ENCODE measurements at places on chromosomes 7 and 10.

GRCh38 chr10:16381083-16381482, 55.7 kb upstream of the PTER start:
- DNase-seq, result no peak

- DNase-seq, result no peak
Observed at GRCh38 chr7:47256016-47256415, 325.9 kb downstream of the TNS3 start.

GRCh38 chr10:128125416-128125943, 743 bp downstream of the MKI67 start:
- DNase-seq, result no peak

DNA sequence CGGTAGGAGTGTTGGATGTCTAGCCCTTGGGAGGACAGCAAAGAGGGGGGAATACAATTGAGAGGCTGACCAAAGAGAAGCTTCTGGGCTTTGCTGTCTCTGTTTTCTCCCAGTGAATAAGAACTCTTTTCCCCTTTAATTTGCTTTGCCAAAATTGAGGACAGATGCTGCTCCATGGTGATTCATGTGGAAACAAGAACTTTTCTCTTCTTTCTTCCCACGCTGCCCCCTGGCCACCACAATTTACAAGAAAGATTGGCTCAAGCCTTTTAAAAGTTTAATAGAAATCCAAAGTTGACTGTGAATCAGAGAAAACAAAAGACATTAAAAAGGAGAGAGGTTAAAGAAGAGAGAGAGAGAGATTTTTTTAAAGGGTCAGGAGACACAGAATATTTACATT, 49.0 kb downstream of the PRR15 start:
- DNase-seq, result no peak

DNA sequence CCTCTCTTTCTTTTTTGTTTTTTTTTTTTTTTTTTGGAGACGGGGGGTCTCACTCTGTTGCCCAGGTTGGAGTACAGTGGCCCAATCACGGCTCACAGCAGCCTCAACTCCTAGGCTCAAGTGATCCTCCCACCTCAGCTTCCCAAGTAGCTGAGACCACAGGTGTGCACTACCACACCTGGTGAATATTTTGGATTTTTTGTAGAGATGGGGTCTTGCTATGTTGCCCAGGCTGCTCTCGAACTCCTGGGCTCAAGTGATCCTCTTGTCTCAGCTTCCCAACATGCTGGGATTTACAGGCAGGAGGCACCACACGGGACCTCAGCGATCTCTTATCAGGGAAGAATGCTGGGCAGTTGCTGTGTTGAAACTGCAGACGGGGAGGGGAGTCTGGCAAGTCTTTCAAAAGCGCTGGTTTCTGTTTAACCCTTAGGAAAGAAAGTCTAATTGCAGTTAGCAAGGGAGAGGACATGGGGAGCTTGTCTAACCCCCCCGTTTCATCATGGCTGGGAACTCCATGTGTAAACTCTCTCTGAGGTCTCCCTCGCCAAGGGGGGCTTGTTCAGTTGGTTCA, 39.6 kb upstream of the LMTK2 start:
- no peak for DNase-seq

GRCh38 chr10:93126483-93127052, 52.9 kb downstream of the CYP26A1 start:
- DNase-seq, result no peak

DNA sequence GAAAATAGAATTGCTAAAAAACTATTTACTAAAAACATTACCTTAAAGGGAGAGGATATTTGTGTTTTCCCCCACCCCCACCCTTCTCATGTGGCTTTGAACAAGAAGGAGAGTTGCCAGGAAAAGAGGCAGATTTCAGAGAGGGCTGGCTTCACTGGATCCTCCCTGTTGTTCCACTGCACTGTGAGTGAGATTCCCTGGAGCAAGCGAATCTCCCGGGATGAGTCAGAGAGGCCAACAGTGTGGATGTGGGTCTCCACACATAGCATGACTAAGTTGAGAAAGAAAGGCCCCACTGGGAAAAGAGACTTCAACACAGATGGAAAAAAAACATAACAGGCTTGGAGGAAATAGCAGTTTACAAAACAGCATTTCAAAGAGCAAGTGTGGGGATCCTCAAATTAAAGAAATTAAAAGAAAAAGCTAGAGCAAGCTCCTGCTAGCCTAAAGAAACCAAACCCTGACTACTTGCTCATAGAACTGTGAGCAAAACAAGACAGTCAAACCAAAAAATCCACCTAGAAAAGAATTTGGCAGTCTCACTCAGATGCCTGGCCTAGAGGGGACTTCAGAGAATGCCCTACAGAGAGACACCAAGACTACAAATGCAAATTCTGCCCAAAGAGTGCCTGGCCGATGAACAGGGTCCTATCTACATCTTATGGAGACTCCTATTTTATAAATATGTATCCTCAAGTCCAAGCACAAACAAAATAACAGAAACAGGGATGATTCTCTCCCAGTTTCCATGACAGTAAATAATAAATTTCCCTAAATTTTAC, 3.4 kb downstream of the CAV1 start:
- DNase-seq, result no peak

DNA sequence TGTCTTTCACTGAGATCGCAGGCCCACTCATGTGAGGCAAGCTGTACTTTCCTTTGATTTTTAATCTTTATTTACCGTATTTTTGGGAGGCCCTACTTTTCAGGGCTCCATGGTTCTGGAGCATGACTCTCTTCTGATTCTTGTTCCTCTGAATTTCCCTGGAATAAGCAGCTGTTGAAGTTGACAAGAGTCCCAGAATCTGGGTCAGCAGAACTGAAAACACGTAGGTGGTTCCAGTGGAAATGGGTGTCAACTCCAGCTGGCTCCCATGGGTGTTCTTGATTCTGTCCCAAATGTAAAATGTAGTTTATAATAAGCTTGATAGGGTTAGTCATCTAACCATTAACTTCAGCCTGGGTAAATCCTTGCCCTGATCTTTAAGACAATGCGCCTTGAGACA, 409.4 kb downstream of the GATA3 start:
- DNase-seq, result no peak

GRCh38 chr10:58918887-58919286, 257.6 kb upstream of the PHYHIPL start:
- no peak for DNase-seq

- peak; percentile 35 for DNase-seq
Observed at GRCh38 chr7:1666317-1666822, 3.7 kb upstream of the ELFN1 start.

DNA sequence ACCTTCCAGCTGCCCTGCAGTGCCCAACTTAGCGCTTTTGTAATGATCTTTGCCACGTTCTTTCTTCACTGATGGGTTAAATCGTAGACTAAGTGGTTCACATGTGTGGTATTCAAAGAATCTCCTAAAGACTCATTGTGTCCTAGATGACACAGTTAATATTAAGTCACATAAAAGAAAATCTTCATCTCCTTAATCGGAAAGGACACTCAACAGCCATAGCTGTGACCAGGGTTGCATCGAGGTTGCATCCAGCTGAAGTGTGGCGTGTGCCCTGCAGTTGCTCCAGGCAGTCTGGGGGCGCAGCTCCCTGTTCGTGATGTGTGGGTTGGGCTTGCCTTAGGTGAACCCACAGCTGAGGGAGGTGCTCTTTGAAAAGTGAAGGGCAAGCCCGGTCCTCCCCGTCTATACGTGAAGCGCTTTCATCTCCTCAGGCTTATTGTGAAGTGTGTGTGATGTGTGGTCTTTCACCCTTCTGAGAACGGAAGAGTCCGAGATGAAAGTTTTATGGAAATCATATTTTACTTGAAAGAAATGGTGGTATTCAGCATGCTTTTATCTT, 122.7 kb downstream of the TRRAP start:
- DNase-seq, result no peak

DNA sequence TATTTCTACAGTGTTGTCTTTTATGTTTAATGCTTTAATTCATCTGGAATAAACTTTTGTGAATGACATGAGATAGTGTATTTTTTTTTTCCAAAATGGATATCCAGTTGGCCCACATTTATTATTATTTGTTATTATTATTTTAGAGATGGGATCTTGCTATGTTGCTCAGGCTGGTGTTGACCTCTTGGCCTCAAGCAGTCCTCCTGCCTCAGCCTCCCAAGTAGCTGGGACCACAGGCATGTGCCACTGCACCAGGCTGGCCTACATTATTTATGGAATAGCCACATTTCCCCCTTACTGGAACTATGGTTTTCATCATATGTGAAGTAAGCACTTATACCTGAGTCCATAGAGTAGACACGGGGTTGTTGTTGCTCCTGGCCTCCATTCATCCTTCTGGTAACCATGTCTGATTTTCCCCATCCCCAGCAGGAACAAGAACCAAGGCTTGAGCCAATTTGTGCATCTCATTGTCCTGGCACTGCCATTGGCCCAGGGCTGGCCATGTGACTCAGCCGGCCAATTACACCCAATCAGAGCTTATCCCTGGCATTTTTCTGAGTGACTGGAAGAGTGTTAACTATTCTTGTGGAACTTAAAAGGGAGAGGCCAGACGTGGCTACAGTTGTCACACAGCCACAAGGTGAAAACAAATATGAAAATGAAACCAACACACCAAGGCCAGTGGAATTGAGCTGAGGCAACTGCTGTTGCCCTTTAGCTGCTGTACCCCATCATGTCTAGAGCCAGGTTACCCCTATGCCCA, 23.1 kb downstream of the PRF1 start:
- DNase-seq, result no peak

GRCh38 chr7:13231216-13231615, 543.8 kb downstream of the ARL4A start:
- DNase-seq, result no peak

- DNase-seq, result peak; percentile 72
Observed at GRCh38 chr7:41002741-41003610, 699.9 kb downstream of the INHBA start.

- no peak for DNase-seq
Observed at GRCh38 chr7:73556208-73557107, 1.0 kb downstream of the BCL7B start.

DNA sequence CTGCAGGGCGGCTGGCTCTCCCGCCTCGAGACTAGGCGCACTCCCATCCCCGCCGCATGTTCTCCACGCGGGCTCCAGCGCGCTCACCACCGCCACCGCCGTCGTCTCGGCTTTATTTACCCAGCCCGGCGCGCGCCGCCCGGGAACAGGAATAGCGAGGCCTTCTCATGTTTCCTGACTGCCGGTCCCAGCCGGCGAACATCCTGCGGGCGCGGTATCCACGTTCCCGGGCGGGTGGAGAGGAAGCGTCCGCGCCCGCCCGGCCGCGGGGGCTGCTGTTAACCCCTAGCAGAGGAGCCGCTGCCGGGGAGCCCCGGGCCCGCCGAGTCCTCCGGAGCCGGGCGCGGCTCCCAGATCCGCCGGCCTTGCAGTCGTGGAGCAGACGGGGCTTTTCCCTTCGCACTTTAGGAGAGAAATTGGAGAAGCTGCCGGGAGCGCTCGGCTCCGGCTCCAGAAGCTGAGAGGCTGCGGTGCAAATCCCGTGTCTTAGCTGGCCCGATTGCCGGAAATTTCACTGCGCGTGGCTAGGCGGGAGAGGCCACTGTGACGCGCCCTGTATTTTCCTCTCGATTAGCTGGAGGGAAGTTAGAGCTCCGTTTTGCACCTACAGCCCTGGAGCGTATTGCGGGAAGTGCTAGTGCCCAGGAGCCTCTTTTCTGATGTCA, at the start of gene MKX:
MKX (minus strand) TSS at position 88 of the 665 bp plus-strand sequence. CDS start 2,404 bp downstream, outside the sequence.
- DNase-seq, result peak; percentile 79

DNA sequence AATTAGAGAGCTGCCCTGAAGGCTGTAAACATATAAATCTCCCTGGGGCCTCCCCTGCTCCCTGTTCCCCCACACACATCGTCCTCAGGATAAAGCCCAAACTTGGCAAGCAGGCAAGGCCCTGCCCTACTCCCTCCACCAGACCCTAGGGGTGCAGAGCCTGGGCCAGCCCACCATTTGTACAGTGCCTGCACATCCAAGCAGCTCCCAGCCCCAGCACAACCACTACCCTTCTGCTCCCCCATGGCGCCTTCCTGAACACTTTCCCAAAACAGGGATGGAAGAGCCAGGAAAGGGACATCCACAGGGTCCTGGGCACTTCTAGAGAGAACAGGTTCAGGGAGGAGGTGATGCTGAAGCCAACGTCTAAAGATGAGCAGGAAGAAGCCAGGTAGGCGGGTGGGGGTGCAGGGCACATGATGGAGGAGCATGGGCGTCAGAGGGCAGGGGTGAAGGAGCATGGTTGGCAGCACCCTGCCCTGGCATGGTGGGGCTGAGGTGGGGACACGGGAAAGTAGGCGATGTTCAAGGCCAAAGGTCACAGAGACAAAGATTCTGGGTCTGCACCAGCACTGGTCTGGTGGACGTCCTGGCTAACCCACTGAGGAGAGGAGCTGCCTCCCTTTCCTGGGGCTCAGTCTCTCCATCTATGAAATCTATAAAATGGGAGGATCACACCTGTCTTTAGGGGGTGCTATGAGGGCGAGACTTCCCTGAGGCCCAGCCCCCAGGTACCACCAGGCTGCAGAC, 140.6 kb downstream of the ARHGAP22 start:
- no peak for DNase-seq

DNA sequence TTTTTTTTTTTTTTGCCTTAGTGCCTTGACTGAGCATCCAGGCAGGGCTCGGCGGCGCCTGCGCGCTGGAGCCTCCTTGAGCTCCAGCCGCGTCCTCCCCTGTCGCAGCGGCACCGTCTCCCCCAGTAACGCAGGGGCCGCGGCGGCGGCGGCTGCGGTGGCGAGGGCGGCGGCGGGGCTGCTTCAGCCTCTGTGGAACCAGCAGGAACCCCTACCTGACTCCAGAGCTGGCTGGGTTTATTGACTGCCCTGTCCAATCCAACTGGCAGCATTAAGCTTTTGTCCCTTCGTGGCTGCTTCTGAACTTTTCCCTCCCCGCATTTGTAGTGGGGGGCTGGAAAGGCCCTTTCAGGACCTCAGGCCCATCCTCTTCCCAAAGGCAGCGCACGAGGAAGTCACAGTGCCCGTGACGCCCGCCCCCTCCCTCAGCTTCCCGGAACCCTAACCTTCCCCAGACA, at the start of gene GPR85:
GPR85 (minus strand) TSS at position 397 of the 458 bp plus-strand sequence. CDS start 2,106 bp downstream, outside the sequence.
- peak; percentile 78 for DNase-seq

- DNase-seq, result no peak
Observed at GRCh38 chr7:68760556-68760955, 837.7 kb upstream of the AUTS2 start.

- no peak for DNase-seq
Observed at GRCh38 chr7:80145780-80146422, 11.3 kb downstream of the GNAI1 start.

DNA sequence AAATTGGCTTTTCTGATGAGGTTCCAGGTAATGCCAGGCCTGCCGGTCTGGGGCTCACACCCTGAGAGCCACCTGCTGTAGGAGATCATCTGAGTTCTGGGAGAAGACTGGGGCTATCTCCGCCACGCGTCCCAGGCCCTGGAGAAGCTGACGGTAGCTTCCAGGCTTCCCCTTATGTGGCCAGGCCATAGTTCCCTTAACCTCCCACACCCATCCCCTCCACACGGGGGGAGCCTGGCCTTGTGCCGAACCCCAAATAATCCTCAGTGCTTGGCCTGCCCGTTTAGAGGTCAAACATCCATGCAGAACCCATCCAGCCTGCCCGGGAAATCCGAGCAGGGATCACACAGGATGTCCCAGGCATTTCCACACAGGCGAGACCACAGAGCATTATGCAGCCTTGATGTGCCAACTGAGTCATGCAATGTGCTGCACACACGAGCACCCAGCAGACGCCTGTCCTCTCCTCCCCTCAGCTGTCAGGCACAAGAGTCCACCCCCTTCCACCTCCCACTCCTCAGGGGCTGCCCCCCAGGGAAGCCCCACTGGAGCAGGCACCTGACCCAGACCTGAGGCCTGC, 176.2 kb downstream of the PRKAG2 start:
- no peak for DNase-seq
